ENCODE measurements at places on chromosomes 7 and 10. TPM values are rescaled to one million over a fixed set of nuclear protein-coding genes. Genes with fewer than 3 reads are reported as not detected.

GRCh38 chr10:52472406-52473146, 158.5 kb downstream of the DKK1 start:
- DNase-seq, result no peak

DNA sequence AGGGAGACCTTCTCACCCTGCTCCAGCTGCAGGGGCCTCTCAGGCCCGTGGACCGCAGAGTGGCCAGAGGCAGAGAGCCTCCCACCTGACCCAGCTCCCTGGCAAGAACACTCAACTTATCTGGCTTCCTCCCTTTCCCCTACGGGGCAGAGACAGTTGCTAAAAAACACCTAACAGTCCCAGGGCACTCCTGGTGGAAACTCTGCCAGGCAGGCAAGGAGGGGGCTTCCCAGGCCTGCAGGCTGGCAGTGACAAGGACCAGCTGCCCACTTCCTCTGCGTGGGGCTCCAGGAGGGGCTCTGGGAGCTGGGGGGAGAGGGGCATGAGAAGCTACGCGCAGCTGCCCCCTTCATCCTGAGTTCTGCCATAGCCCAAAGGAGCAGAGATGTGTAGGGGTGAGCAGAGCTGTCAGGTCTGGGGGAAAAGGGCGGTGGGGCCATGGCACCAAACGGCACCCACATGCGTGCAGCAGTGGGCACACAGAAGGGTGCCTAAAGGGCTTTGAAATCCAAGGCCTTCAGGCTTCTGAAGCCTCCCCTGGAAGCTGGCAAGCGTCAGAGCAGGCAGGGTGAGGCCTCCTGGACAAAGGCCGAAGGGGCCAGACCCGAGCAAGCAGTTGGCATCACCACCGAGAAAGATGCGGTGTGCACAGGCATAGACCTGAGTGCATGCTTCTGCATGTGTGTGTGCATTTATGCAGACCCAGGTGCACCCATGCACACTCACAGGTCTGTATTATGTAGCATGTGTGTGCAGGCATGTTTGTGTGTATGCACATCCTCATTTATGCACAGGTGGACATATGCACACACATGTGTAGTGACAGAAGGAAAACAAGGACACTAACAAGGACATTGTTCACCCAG, 14.4 kb downstream of the SPOCK2 start:
- DNase-seq, result no peak

CYP2E1 gene
- total RNA-seq, result 2.3 TPM

OR2A42 gene
- total RNA-seq, result 1.0 TPM
